ENCODE measurements at places on chromosomes 12 and 14.

DNA sequence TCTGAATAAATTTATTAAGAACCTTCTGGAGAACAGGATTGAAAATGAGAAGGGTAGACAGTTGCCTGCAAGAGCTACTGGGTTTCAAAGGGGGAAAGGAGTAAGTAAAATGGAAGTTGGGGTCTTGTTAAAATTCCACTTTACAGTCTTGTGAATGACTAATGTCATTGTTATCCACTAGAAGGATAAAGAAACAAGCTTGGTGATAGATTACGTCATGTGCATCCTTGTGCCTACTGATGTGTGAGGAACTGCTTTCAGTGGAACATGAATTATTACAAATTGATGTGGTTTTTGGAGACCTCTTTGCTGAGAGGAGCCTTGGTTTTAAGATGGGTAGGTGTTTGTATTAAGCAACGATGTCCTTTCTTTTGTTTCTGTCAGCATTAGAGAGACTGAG, 272.5 kb upstream of the PRICKLE1 start:
- peak; percentile 6 for DNase-seq

GRCh38 chr14:93741556-93742230, 46.6 kb downstream of the PRIMA1 start:
- no peak for DNase-seq

DNA sequence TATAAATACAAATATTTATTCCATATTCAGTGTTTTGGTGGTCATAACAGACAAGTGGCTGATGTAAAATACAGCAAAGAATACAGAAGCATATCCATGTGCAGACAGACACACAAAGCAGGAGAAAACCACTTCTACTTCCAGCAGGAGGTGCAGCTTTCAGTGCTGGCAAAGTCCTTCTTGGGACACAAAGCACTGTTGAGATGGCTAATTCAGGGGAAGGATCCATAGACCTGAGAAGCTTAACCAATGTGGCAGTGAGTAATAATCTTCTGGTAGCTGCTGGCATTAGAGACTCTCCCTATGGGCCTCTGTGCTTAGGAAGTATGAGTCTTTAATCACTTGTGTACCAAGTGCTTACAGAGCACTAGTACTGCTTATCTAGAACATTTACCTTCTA, 26.8 kb downstream of the AMN1 start:
- no peak for DNase-seq

DNA sequence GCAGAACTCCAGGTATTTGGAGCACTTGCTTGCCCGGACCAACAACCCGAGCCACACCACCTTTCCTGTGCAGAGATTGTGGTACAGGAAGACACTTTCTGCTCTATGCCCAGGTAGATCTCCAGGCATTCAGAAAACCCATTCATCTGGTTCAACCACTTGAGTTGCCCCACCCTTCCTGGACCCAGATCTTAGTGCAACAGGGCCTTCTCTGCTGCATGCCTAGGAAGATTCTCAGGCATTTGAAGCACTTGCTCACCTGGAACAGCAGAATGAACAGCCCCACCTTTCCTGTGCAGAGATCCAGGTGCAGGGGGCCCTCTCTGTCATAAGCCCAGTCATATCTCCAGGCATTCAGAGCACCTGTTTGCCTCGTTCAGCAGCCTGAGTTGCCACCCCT, 412.8 kb upstream of the MGAT4C start:
- no peak for DNase-seq

DNA sequence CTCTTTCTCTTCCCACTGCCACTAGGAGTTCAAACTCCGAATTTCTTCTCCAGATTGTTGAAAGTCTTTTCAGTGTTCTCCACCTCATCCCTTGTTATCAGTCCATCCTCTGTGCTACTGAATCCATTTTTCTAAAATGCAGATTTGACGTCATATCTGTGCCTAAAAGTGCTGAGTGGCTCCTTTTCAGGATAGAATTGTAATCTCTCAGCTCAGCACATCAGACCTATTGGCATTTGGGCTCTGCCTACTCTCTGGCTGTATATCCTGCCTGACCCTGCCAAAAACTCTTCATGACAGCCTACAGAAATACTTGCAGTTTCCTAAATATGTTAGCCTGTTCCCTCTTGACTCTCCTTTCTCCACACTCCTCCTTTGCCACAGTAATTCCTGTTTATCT, 1.1 kb upstream of the RABGGTA start:
- no peak for DNase-seq

GRCh38 chr14:48726080-48726642, 860.0 kb downstream of the RPS29 start:
- no peak for DNase-seq

GRCh38 chr14:85580536-85581140, 50.7 kb downstream of the FLRT2 start:
- no peak for DNase-seq

DNA sequence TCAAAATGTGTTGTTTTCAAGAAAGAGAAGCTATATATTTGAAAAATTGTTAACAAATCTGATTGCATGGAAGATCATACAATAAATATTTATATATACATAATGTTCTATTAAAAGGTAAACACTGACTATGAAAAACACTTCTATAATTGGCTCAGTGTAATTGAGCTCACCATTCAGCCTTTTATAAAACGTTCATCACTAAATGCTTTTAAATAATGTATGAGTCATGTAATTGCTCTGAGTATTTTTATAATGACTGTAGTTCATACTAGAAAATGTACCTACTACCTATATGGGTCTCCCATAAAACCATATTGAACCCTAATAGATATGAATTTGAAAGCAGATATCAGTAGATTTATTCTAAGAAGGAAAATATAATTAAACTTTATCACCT, 240.4 kb upstream of the MGAT4C start:
- no peak for DNase-seq

DNA sequence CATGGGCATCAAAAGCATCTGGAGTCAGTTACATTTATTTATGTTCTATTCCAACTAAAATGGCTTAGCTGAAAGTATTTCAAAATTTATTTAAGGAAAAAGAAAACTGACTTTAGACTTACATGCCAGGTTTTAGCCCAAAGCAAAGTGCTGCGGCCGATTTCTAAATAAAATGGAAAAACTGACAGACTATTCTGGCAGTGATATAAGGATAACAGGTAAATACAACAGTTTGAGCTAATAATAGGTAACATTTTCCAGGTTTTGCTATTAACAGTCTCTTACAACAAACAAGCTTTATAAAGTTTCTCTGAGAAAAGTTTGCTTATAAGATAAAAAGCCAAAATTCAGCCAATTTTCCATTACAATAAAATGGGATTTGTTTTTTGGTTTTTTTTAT, 937.2 kb upstream of the FLRT2 start:
- DNase-seq: no peak

GRCh38 chr12:107144441-107144840, 51.1 kb upstream of the CRY1 start:
- DNase-seq: no peak

DNA sequence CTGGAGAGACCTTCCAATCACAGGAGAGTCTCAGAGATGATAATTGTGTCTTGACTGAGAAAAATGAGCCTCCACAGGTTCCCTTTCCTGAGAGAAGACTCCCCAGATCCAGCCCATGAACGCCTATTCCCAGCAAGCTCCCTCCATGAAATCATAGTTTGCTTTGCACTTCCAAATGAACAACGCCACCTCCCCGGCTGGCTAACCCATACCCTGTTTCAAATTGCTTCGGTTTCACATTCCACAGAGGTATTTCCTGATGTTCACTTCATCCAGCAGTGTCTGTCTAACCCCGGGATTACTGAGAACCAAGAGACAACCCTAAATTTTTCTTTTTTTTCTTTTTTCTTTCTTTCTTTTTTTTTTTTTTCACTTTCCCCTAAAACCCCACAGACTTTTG, 124.1 kb upstream of the RFLNA start:
- DNase-seq: no peak

GRCh38 chr12:88181881-88182280, 39.8 kb downstream of the TMTC3 start:
- DNase-seq: no peak

GRCh38 chr12:105805730-105806399, 332.9 kb downstream of the NUAK1 start:
- DNase-seq: no peak

DNA sequence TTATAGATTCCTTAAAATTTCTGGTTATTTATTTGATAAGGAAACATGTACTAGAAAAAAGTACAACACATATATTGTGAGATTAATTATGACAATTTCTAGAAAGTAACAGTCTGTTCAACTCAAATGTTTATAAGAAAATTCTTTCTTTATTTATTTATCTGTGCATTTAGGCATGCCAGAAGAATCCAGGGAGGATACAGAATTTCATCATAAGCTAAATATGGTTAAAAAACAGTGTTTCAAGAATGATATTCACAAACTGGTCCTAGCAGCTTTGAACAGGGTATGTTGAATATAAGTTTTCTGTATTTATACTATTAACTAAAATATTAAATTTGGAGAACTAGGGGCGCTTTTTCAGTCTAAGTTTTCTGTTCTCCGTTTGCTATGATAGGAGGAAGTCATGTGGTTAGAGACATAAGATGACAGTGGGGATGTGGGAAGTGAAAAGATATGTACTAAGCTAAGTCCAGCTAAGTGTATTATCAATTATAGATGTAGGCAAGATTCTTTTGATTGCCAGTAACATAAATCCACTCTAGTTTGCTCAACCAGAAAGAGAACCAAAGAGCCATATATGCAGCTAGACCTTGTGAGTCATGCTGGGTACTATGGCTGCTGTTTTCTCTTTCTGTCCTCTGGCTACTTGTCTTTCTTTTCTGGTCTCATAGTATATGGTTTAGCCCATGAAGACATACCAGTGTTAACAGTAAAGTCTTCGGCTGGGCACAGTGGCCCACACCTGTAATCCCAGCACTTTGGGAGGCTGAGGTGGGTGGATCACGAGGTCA, 39.0 kb downstream of the LRRK2 start:
- DNase-seq: no peak

- no peak for DNase-seq
Observed at GRCh38 chr14:72743626-72744025, 150.3 kb downstream of the DPF3 start.
